ENCODE measurements at places on chromosomes 6 and 20. TPM values are rescaled to one million over a fixed set of nuclear protein-coding genes. Genes with fewer than 3 reads are reported as not detected.

The GGTLC1 gene
- total RNA-seq, result not detected

DNA sequence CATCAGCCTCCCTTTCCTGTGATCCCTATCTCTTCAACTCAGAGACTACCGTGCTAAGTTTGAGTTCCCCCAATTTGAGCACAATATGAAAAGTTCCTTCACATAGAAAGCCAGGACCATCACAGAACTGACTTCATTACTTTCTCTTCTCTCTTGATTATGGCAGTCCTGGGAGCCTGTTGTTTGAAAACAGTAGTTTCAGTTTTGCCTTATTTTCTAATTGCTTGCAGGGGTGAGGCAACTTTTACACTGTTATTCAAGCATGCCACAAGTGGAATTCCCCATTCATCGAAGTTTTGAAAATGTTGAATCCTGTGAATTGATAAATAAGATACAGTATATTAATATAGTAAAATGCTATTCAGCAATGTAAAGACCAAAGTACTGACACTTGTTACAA lies 569.7 kb upstream of the MARCKS start:
- DNase-seq, result no peak

DNA sequence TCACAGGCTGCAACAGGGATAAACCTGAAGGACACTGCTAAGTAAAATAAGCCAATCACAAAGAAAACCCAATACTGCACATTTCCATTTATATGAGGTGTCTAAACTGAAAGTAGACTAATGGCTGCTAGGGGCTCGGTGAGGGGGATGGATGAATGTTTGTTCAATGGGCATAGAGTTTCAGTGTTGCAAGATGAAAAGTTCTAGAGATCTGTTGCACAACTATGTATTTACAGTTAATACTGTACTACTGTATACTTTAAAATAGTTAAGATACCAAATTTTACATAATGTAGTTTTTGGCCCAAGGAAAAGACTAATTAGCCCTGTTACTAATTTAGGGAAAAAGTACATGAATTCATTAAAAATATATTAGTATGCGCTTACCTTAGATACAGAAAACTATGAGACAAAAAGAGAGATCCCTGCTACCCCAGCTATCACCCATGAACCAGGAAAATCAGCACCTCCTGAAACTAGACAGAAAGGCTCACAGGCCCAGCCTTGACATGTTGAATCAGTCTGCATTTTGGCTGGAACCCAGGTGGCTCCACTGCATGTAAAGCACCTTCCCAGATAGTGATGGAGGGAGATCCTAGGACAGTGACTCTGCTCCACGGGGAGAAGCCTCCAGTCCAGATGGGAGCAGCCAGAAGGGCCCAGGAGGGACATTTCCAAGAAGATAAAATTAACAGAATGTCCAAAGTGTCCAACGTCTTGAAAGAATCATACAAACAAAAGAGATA lies 16.1 kb downstream of the HLA-F start:
- DNase-seq, result no peak

- DNase-seq, result no peak
These were observed 693.8 kb downstream of the KHDRBS2 start for GRCh38 chr6:61592238-61592637.

- no peak for DNase-seq
These were observed 23.5 kb downstream of the ZBTB9 start for GRCh38 chr6:33477864-33478263.

DNA sequence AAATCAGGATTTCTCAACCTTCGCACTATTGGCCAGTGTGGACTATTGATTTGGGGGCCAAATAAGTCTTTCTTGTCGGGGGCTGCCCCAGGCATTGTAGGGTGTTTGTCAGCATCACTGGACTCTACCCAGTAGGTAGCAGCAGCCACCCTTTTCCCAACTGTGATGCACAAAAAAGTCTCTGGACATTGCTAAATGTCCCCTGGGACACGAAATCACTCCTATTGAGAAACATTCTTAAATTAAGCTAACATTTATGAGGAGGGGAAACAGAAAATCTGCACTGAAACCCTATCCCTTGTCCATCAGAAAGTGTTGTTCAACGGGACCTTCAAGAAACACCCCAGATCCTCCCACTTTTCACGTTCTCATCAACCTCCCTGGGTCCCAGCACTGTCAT lies 54.2 kb downstream of the NFATC2 start:
- no peak for DNase-seq

All from activated T-cell treated with anti-CD3 and anti-CD28 coated beads, Interleukin-2, amount 50 U/mL, for 4 hours (primary cell).